ENCODE measurements at places on chromosomes 3 and 15.

GRCh38 chr3:123244128-123244527, 42.4 kb downstream of the SEC22A start:
- no peak for DNase-seq

GRCh38 chr3:127145266-127145665, 47.7 kb upstream of the PRR23E start:
- no peak for DNase-seq

- DNase-seq = no peak
Measured at GRCh38 chr15:74710319-74711094, 14.7 kb upstream of the EDC3 start.

DNA sequence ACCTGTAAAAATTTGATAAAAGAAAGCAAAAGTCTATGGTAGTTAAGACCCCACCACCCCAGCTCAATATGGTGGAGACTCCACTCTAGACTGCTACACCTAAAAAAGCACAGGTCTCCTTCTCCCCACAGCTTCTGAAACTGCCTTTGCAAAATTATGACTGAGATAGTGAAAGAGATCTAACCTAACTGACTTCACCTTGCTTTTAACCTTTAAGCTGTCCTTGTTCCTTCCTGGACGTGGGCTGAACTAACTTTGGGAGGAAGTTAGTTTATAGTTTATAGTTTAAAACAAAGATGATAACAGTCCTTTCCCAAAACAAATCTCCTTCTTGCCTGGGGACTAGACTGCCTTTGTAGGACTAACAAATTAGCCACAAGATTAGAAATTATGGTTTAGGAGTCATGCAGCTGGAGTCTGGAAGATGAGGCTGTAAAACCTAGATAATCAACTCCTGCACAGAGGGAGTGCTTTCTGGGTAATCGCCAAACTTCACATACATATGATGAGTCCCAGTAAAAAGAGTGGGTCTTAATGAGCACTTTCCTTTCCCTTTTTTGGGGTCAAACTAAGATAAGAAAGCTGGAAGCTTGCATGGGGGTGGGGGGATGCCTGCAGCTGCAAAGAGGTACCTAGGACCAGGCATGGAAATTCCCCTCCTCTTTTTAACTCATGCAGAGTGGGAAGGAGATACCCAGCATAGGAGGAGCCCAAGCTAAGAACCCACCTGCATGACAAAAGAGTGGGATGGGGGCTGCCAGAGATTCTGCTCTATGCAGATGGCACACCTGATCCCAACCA, 17.5 kb downstream of the CCR8 start:
- no peak for DNase-seq

- DNase-seq = no peak
Measured at GRCh38 chr3:56796996-56797395, 4.8 kb downstream of the ARHGEF3 start.

DNA sequence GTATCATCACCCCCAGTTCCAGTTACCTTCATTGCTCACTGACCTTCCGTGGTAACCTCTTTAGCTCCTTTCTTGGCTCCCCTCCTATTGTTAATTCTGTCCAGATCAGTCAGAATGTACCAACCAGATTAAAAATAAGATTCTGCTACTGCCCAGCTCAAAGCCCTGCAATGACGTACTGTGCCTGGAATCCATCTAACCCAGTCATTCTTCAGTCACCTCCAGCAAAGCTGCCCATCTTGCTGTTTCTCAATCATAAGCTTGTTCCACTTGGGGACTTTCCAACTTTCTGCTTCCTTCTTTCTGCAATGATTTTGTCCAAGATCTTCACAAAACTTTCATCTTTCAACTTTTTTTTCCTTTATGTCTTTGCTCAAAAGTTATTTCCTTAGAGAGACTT, 512.0 kb upstream of the ZNF385D start:
- no peak for DNase-seq

DNA sequence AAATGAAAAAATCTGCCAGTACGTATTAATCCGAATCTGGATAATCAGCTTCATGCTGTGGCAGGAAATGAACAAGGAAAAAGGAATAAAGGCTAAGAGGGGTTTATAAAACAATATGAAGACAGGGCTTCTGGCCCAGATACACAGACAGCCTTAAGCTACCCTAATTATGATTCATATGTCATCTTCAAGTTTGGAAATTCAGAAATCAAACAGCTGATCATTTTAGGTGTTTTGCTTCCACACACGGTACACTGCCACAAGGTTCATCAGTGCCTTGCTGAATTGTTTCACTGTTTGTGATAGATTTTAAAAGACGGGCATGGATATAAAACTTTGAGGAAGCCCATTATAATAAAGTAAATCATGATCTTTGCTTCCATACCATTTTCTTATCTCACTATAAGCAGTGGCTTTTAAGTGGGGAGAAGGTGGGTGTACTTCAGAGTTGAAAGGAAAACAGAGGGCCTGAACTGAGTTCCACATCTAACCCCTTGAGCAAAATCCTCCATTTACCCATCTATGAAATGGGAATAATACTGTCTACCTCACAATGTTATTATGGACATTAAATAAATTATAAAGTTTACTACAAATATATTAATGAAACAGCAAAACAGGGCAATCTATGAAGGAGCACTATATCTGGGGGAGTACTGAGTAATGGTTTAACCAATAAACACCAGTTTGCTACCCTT, 15.7 kb downstream of the GTPBP8 start:
- no peak for DNase-seq

DNA sequence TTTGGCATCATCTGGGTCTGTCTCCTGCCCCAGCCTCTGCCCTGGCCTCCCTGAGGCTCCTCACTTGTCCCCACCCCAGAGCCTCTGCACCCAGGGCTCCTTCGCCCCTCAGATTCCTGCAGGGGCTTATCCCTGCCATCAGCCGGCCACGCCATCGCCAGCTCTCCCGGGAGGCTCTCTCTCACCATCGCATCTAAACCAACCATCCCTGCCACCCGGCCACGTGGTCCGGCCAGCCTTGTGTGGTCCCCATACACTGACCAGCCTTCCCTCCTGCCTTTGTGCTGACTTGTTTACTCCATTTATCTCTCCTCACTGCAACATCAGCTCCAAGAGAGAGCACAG, 134.3 kb upstream of the IQSEC1 start:
- no peak for DNase-seq

GRCh38 chr3:23808525-23808924, 2.8 kb downstream of the UBE2E1 start:
- DNase-seq = no peak

- no peak for DNase-seq
Measured at GRCh38 chr3:117238806-117239205, 529.2 kb downstream of the TUSC7 start.

GRCh38 chr15:86917361-86917671, 837.6 kb downstream of the AGBL1 start:
- DNase-seq = no peak

GRCh38 chr3:102673271-102674115, 238.7 kb downstream of the ZPLD1 start:
- peak; percentile 5 for DNase-seq

GRCh38 chr3:88589138-88589537, 439.4 kb downstream of the C3orf38 start:
- no peak for DNase-seq

DNA sequence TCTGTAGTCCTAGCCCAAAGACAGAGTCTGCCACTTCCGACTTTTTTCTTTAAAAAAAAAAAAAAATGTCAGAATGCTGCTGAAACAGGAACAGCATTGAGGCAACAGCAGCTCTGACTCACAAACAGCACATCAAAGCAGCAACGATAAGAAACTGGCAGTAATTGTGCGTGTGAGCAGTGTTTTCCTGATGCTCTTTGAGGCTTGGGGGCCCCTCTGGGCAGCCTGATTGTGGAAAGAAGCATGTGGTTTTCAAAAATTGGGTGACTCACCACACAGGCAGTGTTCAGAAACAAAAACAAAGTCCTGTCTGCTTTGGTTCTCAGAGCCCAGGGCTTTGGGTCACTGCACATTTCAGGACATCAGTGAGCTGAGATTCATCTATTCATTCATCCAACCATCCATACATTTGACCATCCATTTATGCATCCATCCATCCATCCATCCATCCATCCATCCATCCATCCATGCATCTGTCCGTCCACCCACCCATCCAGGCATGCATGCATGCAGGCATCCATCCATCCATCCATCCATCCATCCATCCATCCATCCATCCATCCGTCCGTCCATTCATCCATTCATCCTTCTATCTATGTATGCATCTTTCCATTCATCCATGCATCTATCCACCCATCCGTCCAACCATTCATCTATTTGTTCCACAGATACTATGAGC, 308.4 kb downstream of the RPLP1 start:
- peak; percentile 79 for DNase-seq

- no peak for DNase-seq
Measured at GRCh38 chr15:67917636-67918035, 77.8 kb upstream of the RNU6-1 start.

DNA sequence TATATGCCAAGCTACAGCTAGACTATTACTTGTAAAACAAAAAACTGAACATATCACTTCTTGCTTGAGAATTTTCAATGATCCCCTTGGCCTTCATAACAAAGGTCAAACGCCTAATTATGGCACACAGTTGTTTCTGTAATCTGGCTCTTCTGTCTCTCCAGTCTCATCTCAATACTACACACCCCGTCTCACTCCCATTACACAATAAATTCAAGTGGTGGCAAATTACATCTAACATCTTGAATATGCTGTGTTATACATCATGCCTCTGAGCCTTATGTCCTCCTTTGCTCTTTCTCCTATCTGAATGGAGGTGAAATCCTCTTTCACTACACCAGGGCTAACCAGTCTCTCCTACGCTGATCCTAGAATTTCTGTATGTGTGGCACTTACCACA, 140.4 kb downstream of the TBL1XR1 start:
- no peak for DNase-seq

Measured in activated T-helper 1 cell treated with anti-CD3 and anti-CD28 coated beads, Interleukin-12 subunit alpha, Interleukin-12 subunit beta, Interleukin-2, Interleukin-4 antibody, amounts not matched to agents 30 ng/mL and 10 ng/mL and 1 ng/mL, durations not matched to agents 14 hours and 24 hours and 36 hours (primary cell).